Cortex of kidney (tissue), 1 donor: ENCODE measurements at places on chromosomes 11 and 22.

DNA sequence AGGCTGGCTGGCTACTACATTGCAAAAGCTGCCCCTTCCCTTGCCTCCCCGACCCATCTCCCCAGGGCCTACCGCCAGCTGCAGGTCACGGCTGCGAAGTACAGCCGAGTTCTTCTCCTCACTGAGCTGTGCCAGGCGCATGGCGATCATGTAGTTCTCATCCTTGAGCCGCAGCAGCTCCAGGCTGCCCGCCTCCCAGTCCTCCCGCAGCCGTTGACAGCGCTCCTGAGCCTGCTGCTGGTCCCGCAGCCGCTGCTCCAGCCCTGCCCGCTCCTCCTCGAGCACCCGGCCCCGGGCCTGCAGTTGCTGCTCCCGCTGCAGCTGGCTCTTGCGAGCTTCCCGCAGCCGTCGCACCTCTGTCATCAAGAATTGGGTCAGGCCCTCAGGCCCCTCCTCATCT lies 3.3 kb downstream of the CARD10 start:
- DNase-seq, result no peak

DNA sequence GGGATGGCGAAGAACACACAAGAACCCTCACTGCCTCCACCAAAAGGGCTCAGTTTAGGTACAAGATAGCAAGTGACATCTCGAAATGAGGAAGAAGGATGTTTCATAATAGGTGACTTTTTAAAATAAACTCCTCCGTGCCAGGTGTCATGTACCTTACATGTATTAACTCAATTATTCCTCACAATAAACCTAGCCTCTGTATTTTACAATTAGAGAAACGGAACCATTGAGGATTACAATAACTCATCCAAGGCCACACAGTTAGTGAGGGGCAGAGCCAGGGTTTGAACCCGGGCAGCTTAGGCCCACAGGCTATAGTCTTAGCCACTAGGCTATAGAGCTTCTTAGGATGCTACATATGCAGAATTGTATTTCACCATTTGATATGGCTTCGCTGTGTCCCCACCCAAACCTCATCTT lies 965 bp upstream of the PAMR1 start:
- DNase-seq, result no peak

DNA sequence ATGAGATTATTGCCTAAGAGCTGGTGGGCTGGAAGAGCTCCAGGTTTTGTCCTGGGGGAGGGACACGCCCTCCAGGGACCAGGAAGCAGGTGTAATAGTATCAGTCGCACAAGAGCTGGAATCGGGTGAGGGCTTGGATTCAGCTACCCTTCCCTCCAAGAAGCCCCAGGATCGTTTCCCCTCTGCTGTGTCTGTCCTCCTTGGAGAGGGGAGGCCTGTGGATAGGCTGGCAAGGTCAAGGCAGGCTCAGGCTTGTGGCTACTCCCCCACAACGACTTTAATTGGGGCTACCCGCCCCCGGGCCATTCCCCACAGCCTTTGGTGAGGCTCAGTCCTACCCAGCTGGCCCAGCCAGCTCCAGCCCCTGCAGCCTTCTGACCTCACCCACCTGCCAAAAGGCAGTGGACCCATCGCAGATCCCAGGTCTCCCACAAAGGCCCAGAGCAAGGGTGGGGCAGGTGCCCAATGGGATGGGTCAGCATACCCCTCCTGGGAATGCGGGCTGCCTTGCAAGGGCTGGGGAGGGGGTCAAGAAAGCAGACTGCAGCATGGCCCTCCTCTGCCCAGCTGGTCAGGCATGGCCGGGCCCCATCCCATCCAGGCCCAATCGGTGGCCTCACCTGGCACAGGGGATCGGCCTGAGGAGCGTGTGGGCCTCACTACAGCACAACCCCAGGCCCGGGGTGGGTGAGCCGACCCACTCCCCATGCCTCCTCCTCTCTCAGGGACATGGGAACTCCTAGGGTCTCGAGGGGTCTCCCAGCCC lies 1.0 kb downstream of the CTSD start:
- DNase-seq, result no peak

DNA sequence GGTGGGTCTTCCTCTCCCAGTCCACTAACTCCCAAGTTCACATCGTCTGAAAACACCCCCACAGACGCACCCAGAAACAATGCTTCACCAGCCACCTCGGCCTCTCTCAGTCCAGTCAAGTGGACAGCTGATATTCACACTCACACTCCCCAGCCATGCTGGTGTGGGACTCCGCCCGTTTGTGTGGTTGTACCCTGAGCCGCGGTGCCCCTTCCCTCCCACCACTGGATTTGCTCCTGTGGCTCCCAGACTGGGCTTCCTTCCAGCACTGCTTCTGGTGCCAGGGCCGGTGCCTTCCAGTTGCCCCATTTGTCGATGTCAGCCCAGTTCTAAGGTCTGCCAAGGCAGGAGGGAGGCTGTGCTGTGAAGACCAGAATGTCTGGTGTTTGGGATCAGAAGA lies 37.9 kb upstream of the PLET1 start:
- DNase-seq, result no peak

DNA sequence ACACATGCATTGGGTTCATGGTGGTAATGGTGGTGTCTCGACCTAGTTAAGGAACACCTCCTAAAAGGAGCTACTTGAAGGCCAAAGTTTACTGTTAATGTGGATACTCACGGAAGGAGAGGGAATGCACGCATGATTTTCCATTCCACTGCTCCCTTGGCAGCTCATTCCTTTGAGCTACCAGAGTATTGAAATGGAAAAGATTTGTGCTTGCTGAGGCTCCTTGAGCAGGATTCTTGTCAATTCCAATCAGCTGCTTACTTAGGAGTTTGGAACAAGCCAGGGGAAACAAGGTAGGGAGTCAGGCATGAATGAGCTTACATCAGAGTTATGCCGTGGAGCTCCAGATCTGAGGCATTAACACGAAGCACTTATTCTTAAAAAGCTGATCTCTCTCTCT lies 108.8 kb downstream of the GRIA4 start:
- DNase-seq, result no peak

GRCh38 chr22:42868751-42869251 lies 11.7 kb upstream of the ARFGAP3 start:
- no peak for DNase-seq

DNA sequence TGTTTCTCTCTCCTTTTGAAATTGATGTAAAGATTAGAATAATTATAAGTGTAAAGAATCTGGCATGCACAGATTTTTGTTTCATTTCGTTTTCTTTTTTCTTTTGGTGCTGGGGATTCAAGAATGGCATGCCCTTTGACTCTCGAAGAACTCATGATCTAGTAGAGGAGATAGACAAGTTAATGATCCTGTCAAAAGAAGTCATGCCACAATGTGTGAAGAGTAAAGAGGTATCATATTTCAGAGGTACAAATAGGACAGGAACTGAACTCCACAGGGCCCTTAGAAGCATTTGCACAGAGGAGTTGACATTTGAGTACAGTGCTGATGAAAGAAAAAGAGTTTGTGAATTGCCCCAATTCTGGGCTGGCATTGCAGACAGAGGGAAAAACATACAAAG lies 708.0 kb upstream of the ARHGAP42 start:
- no peak for DNase-seq

GRCh38 chr22:31141551-31141950 lies 1.2 kb upstream of the PLA2G3 start:
- DNase-seq, result no peak

DNA sequence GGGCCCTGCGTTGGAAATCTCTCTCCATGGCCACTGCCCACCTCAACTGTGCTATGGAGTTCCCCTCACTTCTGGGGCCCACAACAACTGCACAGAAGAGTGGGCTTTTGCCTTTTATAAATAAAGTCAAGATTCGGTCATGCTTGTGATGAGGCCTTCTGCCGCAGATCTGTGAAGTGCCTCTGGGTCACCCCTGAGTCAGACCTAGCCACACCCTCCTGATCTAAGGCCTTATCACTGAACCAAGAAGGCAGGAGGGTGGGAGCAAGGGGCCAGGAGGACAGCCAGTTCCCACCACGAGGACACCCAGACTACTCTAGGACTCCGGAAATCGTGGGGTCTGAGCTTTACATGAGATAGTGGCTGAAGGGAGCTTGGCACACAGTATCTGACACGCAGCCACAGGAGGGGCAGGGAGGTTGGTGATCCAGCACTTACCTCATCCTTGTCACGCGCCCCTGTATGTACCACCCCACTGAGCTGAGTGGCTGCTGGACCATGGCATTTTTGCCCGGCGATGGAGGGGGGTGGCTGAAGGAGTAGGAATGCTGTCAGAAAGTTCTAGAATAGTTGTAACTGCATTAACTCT lies 115.7 kb downstream of the ABTB2 start:
- no peak for DNase-seq

- DNase-seq, result no peak
These were observed 233.4 kb upstream of the KIRREL3 start for GRCh38 chr11:127233998-127234397.

DNA sequence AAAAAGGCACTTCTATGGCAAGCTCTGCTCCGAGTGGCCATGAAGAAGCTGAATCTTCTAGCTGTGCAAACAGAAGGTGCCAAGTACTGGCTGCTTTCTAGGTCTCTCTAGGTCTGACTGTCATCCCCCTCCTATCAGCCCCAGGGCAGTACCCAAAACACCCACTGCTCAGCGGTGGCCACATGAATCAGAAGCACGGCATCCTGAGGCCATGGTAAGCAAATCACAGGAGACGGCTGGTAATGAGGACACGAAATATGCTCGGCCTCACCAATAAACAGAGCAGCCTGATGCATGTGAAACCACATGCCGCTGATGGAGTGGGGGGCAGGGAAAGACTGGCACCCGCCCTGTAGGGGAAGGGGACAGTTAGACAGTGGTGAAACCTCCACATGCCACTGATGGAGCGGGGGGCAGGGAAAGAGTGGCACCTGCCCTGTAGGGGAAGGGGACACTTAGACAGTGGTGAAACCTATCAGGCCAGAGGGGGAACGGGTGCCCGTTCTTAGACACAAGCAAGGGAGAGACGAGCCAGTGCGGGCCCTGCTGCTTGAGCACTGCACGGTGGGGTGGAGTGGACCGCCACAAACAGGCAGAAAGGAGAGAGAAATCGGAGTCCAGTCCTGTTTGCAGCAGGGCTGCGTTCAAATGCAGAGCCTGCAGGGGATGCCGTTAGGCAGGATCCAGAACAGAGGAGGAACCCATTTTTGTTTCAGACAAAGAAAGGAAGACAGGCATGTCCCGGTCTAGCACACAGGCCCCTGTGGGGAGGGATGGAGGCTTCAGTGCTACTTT lies 29.9 kb upstream of the MOB2 start:
- DNase-seq, result no peak

DNA sequence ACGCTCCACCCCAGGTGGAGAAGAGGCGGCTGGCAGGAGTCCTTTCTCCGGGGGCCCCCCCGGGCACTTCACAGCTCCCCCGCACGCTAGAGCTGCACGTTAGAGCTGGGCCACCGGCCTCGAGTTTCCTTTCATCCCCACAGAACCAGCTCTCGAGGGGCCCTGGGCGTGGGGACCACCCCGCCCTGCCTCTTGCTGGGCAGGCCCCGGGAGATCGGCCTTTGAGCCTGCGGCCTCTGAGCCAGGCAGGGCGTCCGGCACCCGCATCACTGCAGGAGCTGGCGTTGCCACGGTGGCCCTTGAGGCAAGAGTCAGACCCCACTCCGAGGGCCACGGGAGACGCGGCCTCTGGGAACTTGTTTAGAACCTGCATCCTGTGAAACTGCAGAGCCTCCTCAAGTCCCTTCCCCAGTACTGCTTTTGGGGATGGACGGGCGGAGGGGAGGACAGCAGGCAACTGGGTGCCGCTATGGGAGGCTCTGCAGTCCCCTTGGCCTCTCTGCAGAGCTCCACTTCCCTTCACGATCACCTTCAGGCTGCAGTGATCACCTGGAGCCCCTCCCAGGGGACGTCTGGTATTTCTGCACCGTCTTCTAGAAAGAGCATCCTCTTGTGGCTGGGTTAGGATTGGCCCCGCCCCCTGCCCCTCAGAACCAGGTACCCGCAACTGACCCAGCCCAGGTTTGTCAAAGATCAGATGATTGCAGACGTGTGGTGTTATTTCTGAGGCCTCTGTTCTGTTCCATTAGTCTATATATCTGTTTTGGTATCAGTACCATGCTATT lies 13.9 kb upstream of the GAL start:
- DNase-seq, result no peak
